GM04503 (cell line): ENCODE measurements at places on chromosomes 2 and 18.

DNA sequence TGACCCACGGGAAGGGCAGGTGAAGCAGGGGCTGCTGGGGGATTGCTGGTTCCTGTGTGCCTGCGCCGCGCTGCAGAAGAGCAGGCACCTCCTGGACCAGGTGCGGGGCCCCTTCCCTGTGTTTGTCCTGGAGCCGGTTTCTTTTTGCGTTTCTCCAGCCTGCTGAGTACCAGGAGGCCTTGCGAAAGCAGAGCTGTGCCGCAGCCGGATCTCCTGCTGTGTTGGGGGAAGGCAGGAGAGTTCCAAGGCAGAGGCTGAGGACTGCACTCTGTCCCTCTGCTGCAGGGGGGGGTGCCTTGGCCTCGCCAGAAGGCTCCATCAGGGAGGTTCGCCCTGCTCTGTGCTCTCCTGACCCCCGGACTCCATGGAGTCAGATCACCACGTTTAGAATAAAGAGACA, 2.8 kb downstream of the CAPN10 start:
- no peak for DNase-seq

DNA sequence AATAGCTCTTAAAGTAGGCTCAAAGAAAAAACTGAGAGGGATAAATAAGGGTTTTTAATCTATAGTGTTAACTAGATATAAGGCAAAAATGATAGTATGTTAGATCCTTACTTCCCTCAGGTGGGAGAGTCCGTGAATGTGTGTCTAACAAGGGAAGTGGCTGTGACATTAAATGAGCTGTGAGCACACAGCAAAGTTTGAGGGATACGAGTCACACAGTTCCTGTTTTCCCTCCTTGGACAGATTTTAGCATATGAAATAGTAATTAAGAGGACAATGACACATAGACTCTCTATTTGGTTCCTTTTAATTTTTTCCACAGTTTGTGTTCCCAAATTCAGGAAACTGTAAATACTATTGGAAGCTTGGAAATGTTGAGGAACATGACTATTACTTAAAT, 148.4 kb upstream of the CAVIN2 start:
- no peak for DNase-seq

DNA sequence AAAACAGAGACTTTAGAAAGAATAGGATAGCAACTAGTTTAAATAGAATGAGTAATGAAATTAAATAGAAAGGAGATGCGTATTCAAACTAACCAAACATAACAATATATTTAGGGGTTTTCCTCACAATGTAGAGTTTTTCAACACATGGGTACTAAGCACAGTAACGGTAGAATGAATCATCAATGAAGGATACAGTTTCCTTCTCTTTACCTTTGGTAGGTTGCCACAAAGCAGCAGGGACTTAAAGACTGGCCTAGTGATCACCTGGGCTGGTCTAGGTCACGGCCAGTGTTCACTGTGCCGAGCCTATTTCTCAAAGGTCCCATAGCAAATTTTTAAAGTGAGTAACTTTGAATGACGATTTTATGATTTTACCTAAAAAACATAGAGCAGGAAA, 311.7 kb downstream of the XIRP2 start:
- DNase-seq, result no peak

DNA sequence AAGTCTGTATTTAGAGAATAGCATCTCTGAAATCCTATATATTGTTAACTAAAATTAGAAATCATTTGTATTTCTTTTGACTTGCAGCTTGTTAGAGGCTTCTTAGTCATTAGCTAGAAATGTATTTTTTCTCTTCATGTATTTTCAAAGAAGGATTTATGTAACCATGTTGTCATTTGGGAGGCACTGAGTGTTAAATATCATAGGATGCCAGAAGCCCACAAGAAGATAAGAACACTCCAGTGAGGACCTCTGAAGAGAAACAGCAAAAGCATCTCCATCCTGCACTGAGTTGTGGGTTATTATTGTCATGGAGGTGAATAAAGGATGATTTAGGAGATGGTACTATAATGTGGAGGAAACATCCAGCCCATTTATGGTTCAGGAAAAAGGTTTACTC, 93.5 kb downstream of the UBE2E3 start:
- no peak for DNase-seq

DNA sequence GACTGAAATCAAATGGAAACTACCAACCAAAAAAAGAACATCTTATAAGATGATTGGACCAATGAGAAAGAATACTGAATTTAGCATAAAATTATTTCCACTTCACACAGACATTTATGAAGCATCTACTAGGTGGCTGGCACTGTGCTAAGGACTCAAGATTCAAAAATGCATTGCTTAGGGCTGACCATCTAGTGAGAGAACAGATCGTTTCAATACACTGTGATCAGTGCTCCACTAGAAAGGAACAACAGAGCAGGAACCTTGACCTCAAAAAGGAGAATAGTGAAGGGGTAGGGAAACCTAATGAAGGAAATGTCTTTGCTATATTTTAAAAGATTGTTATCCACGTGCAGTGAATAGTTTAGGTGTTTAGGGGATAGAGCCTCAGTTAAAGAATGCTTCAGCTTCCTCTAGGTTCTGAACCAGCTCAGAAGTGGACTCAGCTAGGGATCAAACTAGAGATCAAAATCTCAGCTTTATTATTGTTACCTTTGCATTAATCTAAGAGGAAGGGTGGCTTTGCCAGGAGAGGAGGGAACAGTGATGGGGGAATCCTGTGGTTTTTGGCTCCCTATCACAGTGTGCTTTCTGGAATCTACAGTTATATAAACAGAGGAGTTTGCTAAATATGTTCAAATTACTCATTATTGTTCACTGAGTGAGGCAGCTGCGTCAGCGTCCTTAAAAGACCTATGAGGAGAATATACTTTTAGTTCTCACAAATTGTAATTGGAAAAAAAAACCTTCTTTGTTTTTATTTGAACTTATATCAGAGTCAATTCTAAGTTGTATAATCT, 16.2 kb upstream of the BBS5 start:
- DNase-seq, result peak; percentile 55
